Fibroblast of skin of right quadriceps (primary cell): ENCODE measurements at places on chromosomes 11 and 22.

GRCh38 chr11:99020352-99021225 lies at the start of gene CNTN5:
Gene CNTN5, plus strand, starts transcription at chr11:99020949.
- peak; percentile 20 for DNase-seq

- no peak for DNase-seq
Measured at GRCh38 chr11:57787920-57788702, 26.5 kb downstream of the CTNND1 start.

DNA sequence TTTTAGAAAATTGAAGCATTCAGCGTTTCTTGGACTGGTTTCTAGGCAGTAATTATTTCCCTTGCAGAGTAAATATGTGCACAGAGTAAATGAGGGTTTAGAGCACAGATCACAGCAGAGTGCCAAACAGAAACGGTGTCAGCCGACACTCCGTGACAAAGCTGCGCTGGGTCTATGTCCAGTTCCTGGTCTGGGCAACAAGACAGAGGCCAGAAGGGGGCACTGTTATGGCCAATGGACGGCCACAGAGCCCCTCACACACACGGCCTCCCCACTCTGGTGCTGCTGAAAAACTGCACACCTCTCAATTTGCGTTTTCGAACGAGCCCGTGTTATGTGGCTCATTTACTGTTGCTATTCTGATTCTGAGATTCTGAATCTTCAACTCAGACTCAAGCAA lies 180.7 kb downstream of the MPPED1 start:
- no peak for DNase-seq

- no peak for DNase-seq
Measured at GRCh38 chr11:36156161-36156816, 132.9 kb downstream of the COMMD9 start.

GRCh38 chr22:30205281-30206115 lies 41.1 kb downstream of the LIF start:
- DNase-seq, result peak; percentile 89

- peak; percentile 80 for DNase-seq
Measured at GRCh38 chr22:38467904-38468442, at the start of gene KDELR3. Gene KDELR3, plus strand, starts transcription at chr22:38468096. Its CDS starts 138 bp downstream, at chr22:38468234.

- DNase-seq, result no peak
Measured at GRCh38 chr11:24206511-24206910, 290.3 kb upstream of the LUZP2 start.

DNA sequence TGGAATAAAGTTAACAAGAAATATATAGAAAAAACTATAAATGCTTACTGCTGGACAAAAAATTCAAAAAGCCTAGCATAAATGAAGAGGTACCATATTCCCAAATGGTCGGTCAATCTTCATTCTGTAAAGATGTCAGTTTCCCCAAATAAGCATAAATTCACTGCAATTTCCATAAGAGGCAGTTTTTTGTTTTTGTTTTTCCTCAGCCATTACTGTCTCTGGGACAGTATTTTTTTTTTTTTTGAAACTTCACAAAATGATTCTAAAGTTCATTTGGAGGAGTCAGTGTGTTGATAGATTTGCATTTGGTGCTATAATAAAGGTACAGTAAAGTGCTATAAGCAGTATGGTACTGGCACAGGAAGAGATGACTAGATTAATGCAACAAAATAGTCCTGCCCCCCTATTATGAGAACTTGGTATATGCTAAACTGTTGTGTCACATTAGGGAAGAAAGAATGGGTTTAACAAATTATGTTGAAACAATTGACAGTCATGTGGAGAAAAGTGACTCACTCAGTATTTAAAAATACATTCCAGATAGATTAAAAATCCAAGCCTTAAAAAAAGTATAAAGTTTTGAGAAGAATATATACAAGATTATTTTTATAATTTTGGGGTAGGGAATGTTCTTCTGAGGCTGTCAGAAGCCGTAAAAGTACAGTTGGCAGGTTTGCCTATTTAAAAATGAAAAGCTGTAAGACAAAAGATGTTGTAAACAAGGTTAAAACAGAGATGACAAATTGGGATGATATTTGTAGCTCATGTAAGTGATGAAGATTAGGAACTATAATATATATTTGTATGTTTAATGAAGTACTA lies 2.6 kb upstream of the FTH1 start:
- DNase-seq, result peak; percentile 93

- no peak for DNase-seq
Measured at GRCh38 chr11:119112314-119113020, 5.3 kb downstream of the C2CD2L start.

DNA sequence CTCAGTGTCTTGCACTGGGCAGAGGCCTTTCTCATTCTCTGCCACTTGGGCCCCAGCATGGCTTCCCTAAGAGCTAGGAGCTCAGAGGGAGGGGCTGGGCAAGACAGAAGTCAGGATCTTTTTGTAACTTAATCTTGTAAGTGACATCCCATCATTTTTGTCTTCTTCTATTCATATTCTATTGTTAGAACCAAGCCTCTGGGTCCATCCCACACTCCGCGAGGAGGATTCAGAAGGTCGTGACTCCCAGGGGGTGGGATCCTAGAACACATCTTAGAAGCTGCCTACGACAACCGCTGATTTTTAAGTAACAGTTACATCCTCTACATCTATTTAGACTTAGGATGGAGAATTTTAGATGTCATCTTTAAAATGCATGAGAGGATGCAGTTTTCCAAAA lies 1.5 kb upstream of the IL17RA start:
- DNase-seq, result no peak

DNA sequence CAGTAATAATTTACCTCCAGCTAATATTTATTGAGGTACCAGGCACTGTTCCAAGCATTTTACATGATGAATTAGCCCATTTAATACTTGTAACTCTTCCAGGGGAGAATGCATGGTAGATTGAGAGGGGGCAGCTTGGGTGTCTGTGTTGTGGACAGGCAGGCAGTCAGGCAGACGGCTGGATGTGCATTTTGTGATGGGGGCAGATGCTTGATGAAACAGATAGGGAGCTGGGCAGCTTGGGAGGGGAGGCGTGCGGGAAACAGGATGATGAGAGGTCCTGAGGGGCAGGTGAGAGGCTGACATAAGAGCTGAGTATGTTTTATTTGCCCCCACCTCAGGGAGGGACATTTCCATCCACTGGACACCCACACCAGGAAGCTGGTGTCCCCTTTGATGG lies 33.1 kb upstream of the SHISAL1 start:
- no peak for DNase-seq

DNA sequence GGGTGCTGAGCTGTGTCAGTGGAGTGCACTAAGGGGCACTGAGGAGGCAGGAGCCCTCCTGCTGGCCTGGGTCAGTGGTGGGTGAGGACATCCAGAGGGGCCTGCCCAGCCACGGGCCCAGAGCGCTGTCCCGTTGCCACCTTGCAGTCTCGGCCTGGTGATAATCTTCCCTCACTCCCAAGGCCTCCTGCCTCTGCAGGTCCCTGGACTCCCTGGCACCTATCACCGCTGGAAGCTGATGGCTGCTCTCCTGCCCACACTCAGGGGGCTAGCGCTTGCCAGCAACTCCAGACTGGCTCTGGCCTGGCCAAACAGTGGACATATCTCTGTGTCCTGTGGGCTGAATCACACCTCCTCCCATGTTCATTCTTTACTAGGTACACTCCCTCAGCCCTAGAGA lies 86.5 kb upstream of the PITPNB start:
- DNase-seq, result no peak
